OCI-LY7 (cell line): ENCODE measurements at places on chromosomes 16 and 17. TPM values are rescaled to one million over a fixed set of nuclear protein-coding genes. Genes with fewer than 3 reads are reported as not detected.
A peak's percentile ranks its signal among the peaks of the same experiment; 100 is the strongest.

GRCh38 chr16:14958970-14959369, 15.9 kb upstream of the PDXDC1 start:
- DNase-seq: no peak

- peak; percentile 70 for DNase-seq
Measured at GRCh38 chr16:69796285-69797118, 34.4 kb downstream of the WWP2 start.

DNA sequence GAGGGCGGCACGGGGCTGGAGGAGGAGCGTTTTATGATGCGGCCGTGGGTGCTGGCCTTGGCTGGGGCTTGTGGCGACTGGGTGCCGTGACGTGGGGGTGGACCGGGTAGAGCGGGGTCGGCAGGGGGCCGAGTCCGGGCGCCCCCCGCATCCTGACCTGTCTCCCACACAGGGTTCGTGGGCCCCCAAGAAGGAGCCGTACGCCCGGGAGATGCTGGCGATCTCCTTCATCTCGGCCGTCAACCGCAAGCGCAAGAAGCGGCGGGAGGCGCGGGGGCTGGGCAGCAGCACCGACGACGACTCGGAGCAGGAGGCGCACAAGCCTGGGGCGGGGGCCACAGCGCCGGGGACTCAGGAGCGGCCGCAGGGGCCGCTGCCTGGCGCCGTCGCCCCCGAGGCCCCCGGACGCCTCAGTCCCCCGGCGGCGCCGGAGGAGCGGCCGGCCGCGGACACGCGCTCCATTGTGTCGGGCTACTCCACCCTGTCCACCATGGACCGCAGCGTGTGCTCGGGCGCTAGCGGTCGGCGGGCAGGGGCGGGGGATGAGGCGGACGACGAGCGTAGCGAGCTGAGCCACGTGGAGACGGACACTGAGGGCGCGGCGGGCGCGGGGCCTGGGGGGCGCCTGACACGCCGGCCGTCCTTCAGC, 81.6 kb downstream of the ARHGAP23 start:
- no peak for DNase-seq

DNA sequence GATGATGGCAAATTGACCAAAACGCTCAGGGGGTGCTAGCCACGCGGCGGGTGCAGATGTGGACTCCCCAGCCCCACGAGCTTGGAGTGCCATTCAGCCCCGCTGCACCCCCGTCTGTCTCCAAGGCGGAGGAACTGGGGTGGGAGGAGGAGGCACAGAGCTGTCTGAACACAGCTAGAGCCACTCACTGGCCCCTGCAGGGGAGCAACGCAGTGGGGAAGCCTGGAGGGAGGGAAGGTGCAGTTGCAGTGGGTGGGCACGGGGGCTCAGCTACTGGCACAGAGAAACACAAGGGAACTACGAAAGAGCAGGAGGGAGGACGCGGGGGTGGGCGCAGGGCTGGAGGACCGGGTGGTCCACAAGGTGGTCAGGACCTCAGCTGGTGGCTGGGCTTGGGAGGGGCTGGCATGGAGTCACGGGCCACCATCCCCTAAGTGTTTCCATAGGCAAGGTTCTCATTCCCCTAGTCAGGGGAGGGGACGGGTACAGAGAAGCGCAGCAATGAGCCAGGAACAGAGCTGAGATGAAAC, 46.3 kb upstream of the CDR2 start:
- no peak for DNase-seq

GRCh38 chr16:85270374-85270773, 158.1 kb upstream of the CIBAR2 start:
- DNase-seq: no peak

Gene KRTAP2-3
- total RNA-seq: not detected in 2 replicates
